ENCODE measurements at places on chromosomes 6 and 20.

- no peak for DNase-seq
These were observed 48.1 kb upstream of the MDGA1 start for GRCh38 chr6:37745748-37746147.

GRCh38 chr6:109743739-109744138 lies 52.6 kb downstream of the FIG4 start:
- DNase-seq = no peak

GRCh38 chr6:134195164-134195906 lies 122.6 kb downstream of the SGK1 start:
- no peak for DNase-seq

GRCh38 chr6:129026601-129027000 lies 143.7 kb downstream of the LAMA2 start:
- DNase-seq = no peak

- DNase-seq = no peak
These were observed 33.4 kb upstream of the IL17A start for GRCh38 chr6:52152711-52153160.

- no peak for DNase-seq
These were observed 12.8 kb upstream of the ELOVL5 start for GRCh38 chr6:53361549-53362031.

Data from uterus (tissue), 4 donors.